ENCODE measurements at places on chromosomes 16 and 17.
A peak's percentile ranks its signal among the peaks of the same experiment; 100 is the strongest.

DNA sequence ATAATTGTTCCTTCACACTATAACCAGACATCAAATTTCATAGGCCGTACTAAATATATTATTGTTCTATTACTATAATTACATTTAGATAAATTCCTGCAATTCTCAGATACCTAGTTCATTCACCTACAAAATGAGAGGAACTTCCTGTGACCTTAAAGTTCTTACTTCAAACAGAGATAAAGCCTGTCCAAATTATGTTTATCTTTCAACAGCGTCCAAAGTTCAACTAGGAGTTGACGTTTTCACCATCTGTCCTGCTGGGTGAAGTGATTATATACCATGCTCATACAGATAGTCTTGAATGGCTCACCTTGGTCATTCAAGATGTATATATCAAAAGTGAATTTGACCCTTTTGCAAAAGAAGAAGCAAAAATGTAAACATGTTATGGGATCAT, 440.6 kb downstream of the CDH8 start:
- no peak for DNase-seq

DNA sequence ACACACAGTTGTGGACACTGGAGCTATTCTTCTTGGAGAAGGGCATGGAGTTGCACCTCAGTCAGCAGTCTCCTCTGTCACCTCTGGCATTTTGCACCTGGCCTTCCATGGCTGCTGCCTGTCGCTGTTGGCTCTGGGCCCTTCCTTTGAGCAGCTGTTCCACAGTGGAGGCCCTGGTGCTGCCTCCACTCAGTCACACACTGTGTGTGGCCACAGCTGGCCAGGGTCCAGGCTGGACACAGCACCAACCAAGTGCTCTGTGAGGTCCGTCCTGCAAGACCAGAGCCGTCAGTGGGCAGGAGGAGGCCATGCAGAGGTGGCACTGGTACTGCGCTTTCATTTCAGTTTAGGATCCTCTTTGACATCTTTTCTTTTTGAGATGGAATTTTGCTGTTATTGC, 21.6 kb upstream of the MED9 start:
- no peak for DNase-seq

DNA sequence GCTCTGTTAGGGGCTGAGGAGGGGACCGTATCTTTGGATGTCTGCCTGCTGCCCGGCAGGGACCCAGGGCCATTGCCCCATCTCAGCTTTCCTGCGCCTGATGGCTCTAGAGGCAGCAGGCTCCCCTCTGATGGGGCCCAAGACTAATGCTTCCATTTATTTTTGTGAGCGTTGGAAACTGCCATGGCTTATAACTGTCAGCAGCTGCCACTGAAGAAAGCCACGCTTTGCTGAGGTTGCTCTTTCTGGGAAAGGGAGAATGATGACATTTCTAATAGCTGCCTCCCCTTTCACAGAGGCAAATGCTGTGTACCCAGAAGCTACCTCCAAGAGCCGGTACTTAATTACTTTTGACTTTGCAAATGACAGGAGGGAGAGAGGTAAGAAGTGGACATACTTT, 103.8 kb downstream of the HAPSTR1 start:
- DNase-seq, result no peak

DNA sequence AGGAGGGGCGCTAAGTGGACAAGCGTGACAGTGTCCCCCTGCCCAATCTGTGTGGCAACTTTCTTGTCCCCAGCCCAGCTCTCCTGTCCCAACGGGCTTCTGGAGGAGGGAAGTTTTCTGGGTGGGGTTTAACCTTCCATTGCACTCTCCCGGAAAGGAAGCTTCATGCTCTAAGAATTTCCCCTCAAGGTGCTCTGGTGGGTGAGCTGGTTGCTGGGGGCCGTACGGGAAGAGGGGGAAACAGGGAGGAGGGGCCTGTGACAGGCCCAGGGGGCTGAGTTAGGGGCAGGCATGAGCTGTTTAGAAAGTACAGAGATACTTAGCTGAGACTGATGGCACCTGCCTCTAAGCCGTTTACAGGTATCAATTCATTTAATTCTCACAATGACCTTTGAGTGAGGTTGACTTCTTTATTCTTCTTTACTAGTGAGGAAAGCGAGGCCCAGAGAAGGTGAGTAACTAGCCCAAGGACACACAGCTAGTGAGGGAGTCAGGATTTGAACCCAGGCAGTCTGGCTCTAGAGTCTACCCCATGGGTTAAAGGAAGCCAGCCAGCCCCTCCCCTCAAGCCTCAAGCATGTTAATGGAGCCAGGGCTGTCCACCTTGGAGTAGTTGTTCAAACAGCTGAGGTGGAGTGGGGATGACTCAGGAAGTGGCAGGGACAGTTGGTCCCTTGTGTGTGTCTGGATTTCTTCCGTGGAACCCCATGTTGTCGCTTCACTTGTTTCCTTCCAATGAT, 18.9 kb downstream of the ADGRG1 start:
- DNase-seq, result no peak

GRCh38 chr16:81357711-81358260, 43.0 kb downstream of the GAN start:
- no peak for DNase-seq

- no peak for DNase-seq
Observed at GRCh38 chr16:55495616-55496289, 13.1 kb upstream of the LPCAT2 start.

GRCh38 chr17:30363715-30364202, 15.0 kb upstream of the CPD start:
- peak; percentile 50 for DNase-seq

DNA sequence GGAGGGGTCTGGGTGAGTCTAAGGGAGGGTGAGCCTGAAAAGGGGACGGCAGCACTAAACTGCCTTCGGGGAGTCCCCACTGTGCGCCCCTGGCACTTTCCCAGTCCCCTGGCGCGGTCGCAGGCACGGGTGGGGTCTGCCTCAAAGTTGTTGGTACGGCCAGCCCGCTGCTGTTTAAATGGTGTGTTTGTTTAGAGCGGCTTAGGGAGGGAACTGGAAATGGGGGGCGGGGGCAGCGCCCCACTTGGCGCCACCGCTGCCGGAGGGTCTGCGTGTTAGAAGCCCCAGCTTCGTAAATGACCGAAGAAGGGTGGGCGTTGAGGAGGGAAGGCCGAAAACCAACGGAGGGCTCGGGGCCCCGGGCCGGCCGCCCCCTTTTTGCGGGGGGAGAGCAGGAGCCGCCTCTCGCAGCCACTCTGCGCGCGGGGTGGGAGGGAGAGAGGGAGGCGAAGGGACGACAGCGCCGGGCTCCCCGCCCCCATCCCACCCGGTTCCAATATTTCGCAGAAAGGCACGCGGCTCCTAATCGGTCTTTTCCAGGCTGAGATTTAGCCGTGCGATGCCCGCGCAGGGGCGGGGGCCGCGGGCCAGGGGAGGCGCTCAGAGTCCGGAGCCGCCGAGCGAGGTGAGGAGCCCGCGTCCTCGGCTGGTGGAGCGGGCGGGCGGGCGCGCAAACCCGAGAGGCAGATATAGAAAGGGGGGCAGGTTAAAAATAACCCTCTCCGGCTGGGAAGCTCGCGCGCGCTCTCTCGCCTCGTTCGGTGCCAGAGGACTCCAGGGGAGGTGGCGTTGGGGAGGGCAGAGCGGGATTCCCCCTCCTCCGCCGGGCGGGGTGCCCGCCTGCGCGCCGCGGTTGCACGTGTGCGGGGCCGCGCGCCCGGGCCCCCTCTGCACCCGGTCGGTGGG, 54.9 kb downstream of the SREBF1 start:
- DNase-seq, result peak; percentile 17

DNA sequence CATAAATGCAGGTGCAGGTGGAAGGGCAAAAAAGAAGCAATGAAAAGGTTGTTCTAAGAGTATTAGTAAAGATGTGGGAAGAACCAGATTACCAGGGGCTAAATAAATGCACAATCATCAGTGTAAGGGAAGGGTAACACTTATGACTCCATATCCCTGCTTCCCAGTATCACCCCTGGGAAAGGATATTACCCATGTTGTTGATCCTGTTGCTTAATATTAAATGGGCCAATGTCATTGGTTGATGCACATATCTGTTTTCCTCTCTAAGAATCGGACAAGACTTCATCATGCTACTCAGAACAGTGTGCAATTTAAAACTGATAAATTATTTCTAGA, 34.7 kb upstream of the ABCA6 start:
- DNase-seq, result no peak

DNA sequence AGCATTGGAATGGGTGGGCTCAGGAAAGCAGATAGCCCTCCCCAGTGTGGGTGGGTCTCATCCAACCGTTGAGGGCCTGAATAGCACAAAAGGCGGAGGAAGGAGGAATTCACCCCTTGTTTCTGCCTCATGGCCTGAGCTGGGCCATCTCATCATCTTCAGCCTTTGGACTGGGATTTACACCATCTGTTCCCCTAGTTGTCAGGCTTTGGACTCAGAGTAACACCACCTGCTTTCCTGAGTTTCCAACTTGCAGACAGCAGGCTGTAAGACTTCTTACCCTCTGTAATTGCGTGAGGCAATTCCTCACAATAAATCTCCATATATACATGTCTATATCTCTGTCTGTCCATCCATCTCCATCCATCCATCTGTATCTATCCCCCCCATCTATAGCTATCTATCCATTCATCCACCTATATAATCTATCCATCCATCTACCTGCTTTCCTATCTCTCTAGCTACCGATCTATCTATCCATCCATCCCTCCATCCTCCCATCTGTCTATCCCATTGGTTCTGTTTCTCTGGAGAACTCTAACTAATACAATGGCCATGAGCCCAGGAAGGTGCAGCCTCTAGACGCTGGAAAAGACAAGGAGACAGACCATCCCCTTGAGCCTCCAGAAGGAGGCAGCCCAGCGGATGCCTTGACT, 21.3 kb downstream of the DNAH17 start:
- no peak for DNase-seq

DNA sequence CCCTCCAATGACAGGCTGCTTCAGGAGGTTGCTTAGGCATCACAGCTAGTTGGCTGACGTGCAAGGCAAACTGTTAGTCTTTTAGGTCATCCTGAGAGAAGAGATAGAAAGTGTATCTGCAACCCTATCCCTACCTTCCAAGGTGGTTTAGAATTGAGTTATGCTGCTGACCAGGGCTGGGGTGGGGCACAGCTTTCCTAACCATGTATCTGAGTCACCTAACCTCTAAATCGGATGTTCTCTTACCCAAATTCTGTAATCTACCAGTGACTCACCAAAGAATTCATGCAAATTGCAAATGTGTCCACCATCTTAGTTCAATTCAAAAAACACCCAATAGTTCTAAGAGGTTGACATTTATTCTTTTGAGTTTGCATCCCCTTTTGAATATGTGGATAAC, 107.2 kb upstream of the DYNLRB2 start:
- DNase-seq, result no peak

GRCh38 chr17:48143629-48144028, 36.1 kb downstream of the SNX11 start:
- no peak for DNase-seq

All from activated T-helper 1 cell treated with Interleukin-2 at 50 U/mL for 16 hours (primary cell).